ENCODE measurements at places on chromosomes 7 and 10.

GRCh38 chr7:38909870-38910269 is 879 bp upstream of the VPS41 start:
- DNase-seq = no peak

DNA sequence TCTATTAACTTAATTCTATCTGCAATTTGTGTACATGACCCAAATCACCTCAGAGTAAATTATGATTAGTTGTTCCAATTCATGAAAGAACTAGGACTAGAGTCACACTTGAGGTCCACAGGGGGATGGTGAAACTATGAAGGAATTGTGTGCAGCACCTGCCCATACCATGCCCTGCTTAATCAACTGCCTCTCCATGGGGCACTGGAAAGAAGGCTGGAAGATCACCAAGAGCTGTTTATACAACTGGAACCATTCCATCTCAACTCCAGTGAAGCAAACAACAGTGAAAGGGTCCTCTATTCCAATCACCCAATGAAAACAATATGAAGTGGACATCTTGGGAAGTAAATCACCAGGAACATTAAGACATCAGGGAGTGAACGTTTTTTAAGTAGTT is 98.7 kb upstream of the SEMA3D start:
- DNase-seq = no peak

- DNase-seq = no peak
Observed at GRCh38 chr7:121166916-121167315, 161.9 kb upstream of the WNT16 start.

DNA sequence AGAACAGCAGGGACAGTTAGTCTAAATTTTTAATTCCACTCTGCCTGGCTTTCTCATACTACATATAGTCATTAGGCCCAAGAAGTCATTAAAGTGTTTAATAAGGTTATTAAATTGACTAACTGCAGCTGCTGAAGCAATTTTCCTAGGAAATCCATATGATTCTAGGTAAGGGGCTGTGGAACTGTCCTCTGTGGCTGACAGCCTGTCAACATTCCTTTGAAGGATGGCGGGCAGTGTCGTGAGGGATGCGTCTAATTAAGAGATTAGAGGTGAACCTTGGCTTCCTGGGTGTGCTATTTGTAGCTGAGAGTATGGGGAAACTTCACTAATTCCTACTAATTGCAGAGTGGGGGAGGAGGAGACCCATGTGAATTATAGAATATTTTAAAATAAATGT is 64.6 kb downstream of the SNX10 start:
- DNase-seq = no peak

DNA sequence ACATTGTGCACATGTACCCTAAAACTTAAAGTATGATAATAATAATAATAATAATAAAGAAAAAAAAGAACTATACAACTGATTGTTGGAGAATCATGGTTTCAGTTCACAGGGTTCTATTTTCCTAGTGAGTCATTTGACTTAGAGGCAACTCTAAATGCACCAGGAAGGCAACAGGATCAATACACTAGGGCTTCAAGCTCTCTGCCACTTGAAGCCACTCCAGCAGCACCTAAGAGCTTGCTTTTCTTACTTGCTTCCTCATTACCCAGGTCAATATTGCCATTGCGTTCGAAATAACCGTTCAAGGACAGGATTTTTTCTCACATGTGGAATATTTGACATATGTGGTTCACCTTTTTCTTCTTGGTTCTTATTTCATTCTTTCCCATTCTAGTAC is 189.7 kb downstream of the GRM3 start:
- DNase-seq = no peak
